ENCODE measurements at places on chromosomes 7 and 10. TPM values are rescaled to one million over a fixed set of nuclear protein-coding genes. Genes with fewer than 3 reads are reported as not detected.

GRCh38 chr7:7701527-7701926 lies 16.9 kb downstream of the RPA3 start:
- no peak for DNase-seq

DNA sequence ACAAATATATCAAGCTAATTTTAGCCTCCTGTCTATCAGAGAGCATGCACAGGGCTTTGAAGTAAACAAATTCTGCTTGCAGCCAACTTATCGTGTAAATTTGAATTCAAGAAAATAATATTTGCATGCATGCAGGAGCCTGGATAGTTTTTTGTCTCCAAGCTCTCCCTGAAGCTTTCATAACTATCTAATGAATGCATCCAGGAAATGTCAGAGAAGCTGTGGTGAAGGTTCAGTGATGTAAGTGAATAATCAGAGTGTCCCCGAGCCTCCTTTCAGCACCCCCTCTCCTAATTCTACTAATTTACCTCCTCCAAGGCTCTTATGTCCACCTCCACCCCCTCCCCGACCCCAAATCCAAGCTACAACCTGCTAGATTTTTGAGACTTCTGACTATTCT lies 172.0 kb upstream of the ZNF32 start:
- no peak for DNase-seq

DNA sequence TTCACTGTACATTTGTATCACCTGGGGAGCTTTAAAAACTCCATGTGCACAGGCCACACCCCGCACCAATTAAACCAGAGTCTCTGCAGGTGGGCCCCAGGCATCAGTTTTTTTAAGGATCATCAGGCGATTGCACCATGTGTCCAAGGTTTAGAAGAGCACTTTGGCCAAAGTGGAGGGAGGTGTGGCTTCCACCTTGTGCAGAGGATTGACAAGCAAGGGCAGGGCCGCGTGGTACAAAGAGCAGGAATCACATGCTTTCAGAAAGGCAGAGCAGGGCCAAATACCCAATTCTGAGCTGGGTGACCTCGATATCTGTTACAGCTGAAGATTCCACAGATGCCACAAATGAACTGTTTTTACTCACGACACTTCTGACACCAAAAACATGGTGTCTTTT lies 52.4 kb downstream of the NOC3L start:
- no peak for DNase-seq

GRCh38 chr10:11186374-11186773 lies 168.7 kb downstream of the CELF2 start:
- DNase-seq: no peak

GRCh38 chr7:113371416-113372043 lies 253.2 kb upstream of the SMIM30 start:
- DNase-seq: peak; percentile 18

- no peak for DNase-seq
Measured at GRCh38 chr7:104891949-104892348, 122.1 kb upstream of the KMT2E start.

- DNase-seq: no peak
Measured at GRCh38 chr10:14917827-14918226, 36.1 kb downstream of the DCLRE1C start.

DNA sequence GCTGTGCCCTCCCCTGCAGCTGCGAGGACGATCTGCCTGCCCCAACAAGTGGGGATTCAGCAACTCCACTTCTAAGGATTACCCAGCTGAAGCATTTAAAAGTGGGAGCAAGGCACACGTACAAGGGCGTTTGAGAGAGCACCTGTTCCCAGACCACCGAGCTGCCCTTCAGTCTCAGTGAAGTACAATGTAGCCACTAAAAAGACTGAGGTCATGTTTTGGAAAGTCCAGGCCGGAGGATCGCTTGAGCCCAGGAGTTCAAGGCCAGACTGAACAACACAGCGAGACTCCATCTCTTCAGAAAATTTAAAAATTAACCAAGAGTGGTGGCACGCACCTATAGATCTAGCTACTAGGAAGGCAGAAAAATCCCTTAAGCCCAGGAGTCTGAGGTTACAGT lies 14.7 kb downstream of the NOS3 start:
- DNase-seq: no peak

DNA sequence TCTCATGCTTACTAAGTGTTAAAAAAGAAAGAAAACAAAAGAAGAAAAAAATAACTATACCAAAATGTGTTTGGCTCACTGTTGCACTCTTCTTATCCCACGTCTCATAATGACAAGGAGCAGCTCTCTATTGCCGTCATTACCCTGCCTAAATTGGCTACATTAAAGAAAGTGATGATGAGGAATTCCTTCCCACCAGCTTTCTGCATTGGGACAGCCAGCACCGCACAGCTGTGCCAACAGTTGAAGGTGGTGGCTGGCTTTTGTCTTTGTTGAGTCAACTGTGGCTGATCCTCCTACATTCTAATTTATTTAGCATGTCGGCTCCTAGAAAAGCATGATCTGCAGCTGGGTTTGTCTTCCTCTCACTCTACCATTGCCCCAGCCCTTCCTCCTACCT lies 751.8 kb downstream of the KCNMA1 start:
- DNase-seq: no peak

DNA sequence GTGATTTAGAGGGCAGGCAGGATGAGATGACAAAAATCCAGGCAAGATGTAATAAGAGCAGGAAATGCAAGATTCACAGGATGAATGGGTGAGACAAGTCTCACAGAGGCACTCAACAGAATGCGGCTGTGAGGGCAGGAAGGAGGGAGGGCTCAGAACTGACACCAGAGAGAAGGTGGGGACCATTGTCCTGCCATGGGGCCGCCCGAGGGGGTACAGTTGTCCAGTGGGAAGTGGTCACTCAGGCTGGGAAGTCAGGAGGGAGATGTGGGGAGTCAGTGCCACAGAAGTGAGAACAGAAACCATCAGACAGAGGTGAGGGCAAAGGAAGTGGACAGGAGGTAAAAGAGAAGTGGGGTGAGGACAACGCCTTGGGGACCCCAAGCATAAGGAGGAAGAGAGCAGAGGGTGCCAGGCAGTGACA lies 8.9 kb downstream of the HIP1 start:
- DNase-seq: no peak

DNA sequence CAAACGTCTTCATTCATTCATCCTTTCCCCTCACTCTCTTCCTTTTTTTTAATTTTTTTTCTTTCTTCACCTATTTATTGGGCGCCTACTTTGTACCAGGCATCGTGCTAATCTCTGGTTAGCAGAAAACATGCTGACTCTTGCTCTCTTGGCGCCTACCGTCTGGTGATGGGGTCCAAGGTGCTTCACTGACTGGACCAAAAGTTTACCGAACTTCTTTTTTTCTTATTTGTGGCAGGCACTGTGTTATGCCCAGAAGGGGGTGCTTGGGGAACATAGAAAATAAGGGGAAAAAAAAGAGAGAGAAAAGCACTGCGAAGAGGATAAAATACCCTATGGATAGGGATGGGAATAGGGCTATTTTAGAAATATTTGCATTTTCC lies 505 bp upstream of the FAM204A start:
- peak; percentile 15 for DNase-seq

DNA sequence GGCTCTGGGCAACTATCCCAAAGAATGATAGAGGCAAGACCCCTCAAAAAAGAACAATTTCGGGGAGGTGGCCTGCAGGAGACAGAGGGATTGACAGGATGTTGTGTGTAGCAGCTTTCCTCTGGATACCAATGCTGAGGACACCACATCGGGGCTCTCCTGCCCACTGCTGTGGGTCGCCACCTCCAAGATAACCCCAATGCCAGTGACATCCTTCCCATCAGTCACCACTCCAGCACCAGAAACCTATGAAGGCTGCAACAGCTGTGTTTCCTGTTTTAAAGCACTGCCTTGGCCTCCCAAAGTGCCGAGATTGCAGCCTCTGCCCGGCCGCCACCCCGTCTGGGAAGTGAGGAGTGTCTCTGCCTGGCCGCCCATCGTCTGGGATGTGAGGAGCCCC lies 17.6 kb downstream of the ARHGAP19 start:
- DNase-seq: no peak

GRCh38 chr10:42482411-42482810 lies 156.0 kb downstream of the ZNF33B start:
- DNase-seq: no peak

Gene ASB10
- 5.3 TPM for polyA plus RNA-seq

Gene ZNF800
- polyA plus RNA-seq: 14.6 TPM

Gene OPN4
- 0.81 TPM for polyA plus RNA-seq

Gene MICALL2
- polyA plus RNA-seq: 11.7 TPM

Gene UTF1
- polyA plus RNA-seq: not detected

Gene FXYD4
- polyA plus RNA-seq: 2.6 TPM

Gene MBL2
- 0.18 TPM for polyA plus RNA-seq

Gene AZGP1
- polyA plus RNA-seq: 0.62 TPM

Gene SEMA4G
- not detected for polyA plus RNA-seq
